ENCODE measurements at places on chromosomes 1 and 21.

DNA sequence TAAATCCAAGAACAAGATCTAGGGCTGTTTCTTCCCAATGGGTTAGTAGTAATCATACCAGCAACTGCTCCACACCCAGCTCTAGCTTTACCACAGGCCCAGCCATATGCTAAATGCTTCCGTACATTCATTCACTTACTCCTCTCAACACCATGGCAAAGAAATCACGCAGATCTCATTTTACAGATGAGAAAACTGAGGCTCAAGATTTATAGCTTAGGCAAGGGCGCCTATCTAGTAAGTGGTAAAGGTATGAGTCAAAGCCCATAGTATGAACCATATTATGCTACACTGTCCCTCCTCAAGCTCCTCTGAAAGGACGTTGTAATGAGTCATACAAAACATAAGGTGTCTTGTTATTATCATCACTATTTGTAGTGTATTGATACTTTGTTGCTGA, 82.2 kb downstream of the NIBAN1 start:
- no peak for DNase-seq

- no peak for DNase-seq
Observed at GRCh38 chr1:84571150-84571535, 3.1 kb downstream of the CTBS start.

GRCh38 chr21:31281561-31281960, 62.5 kb downstream of the TIAM1 start:
- no peak for DNase-seq

DNA sequence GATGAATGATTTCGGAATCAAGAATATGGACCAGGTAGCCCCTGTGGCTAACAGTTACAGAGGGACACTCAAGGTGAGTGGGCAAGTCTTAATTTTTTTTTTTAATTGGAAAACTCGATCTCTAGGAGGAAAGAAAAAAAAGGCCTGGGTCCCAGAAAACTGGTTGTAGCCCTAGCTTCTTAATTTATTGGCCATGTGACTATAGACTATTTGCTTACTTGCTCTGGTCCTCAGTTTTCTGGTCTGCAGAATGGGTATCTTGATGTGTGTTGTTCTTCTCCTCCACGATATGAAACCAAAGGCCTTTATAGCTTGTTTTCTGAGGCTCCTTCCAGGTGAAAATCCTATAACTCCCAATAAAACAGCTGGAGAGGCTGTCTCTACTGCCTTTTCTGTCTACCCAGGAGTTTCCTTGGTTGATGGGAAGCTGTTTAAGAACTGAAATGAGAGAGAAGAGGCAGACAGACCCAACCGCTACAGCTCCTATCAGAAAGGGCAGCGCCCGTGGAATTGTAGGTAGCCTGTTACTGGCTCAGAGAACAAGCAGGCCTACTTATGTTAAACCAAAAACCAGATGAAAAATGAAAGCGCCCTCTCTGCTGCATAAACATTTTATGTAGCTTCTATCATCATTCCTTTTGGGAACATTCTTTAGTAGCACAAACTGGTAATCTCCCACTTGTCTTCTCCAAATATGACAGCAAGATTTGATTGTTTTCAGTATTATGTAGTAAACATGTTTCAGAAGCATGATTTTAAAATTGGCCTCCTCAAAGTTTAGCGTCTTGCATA, 4.5 kb downstream of the ETS2 start:
- DNase-seq, result no peak

- DNase-seq, result no peak
Observed at GRCh38 chr21:46216132-46216747, 12.3 kb downstream of the LSS start.

- no peak for DNase-seq
Observed at GRCh38 chr21:25179116-25179515, 428.2 kb downstream of the MRPL39 start.

DNA sequence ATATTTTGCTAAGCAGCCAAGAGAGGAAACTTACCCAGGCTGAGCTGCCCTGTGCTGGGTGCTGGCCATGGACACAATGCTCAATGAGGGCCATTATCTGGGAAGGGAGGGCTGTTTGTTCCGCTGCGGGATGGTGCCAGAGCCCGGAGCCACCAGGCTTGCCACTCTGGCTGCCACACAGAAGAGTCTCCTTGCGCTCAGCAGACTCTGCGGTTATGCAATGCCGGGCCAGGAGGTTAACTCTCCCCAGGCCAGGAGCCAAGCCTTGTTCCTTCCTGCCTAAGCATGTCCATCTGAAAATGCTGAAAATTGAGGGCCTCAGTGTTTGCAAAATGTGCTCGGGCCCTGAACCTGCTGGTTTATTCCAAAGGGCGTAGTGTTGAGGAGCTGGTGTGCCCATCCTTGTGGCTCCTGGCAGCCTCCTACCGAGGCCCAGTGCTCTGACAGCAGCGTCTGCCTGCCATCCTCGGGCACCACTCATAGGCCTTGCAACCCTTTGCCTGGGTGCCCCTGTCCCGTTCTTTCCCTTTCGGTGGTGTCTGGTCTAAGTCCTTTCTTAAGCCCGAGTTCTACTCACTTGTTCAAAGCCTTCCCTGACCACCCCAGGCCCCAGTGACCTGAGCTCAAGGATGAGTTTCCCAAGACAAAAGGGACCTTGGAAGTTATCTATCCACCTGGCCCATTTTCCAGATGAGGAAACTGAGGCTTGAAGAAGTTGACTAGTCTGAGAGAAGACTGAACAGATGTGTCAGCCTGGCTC, 133.8 kb upstream of the EDN2 start:
- DNase-seq, result no peak

- no peak for DNase-seq
Observed at GRCh38 chr1:230800891-230801840, 54.0 kb downstream of the CAPN9 start.

- no peak for DNase-seq
Observed at GRCh38 chr1:15156807-15157380, 3.3 kb downstream of the TMEM51 start.

DNA sequence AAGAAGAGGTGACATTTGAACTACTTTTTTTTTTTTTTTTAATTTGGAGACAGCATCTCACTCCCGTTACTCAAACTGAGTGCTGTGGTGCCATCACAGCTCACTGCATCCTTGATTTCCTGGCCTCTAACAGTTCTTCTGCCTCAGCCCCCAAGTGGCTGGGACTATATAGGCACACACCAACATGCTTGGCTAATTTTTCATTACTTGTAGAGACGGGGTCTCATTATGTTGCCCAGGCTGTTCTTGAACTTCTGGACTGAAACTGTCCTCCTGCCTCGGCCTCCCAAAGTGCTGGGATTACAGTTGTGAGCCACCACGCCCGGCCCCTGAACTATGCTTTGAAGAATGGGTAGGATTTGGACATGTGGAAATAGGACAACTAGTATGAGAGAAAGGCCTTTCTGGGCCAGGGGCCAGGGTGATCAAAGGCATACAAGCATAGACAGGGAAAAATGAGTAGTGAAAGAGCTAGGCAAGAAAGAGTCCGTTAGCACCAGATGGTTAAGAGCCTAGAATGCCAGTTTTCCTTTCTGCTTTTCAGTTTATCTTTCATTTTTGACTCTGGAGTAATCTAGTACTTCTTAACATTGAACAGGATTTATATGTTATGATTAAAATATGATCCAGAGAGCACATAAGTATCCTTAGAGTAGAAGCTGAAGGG, 6.3 kb downstream of the RABGAP1L start:
- DNase-seq, result no peak

- DNase-seq, result no peak
Observed at GRCh38 chr1:56645677-56646305, 677 bp downstream of the PRKAA2 start.

DNA sequence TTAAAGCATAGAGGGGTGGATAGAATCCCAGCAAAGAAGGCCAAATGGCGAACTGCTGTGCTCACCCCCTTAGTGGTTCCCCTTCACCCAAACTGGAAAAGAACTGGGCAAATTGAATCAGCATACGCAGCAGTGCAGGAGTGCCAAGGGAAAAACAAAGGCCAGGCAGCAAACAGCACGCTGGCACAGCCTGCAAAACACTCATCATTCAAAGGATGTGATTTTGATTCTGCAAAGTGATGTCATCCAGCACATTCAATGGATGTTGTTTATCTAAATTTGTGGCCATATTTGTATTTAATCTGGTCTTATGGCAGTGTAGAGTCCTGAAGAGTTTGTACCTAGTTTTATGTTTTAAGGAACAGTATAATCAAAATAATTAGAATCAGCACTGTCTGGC, 71.8 kb upstream of the ECE1 start:
- DNase-seq, result no peak
